ENCODE measurements at places on chromosomes 2 and 18.

GRCh38 chr2:26566081-26566375 lies 75.1 kb downstream of the CIB4 start:
- DNase-seq: no peak

DNA sequence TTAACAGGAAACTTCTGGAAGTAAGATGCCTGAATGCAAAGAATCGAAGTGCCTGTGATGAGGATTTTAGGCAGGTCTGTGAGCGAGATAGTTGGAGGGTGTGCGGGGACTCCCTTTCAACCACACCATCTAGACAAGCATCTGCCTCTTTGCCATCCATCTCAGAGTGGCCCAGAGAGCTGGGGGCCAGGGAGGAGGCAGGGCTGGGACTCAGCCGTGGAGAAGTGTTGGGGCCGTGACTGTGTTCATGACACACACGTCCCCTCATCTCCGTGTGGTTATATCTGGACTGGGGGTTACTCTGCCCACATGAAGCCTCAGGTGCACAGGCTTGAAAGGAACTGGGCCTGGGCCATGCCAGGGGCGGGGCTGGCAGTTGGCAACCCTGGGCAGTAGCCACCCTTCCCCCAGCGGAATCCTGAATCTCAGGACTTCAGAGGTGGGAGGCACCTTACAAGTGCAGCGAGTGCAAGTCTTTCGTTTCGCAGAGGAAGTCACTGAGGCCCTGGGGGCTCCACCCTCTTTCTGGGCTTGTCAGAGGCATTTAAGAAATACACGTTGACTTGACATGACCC lies 112.5 kb downstream of the SLC4A3 start:
- no peak for DNase-seq

DNA sequence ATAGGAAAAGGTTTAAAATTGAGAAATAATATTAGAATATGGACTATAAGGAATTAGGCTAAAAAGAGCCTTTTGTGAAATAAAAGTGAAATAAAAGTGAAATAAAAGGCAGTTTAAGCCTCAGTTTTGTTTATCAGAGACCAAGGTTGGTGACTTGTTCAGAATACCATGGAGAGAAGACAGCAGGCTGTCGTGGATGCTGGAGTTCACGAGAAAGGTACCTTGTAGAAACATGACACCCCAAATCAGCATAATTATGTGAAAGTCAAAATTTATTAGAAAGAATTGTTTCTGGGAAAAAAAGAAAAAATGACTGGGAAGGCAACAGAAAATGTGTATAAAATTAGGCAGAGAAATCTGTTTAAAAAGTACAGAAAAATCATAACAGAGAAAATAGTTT lies 46.5 kb upstream of the SPAG16 start:
- no peak for DNase-seq

- no peak for DNase-seq
Measured at GRCh38 chr2:2812117-2812516, 481.0 kb upstream of the MYT1L start.

- DNase-seq: no peak
Measured at GRCh38 chr18:40046596-40046995, 1908.4 kb upstream of the PIK3C3 start.

DNA sequence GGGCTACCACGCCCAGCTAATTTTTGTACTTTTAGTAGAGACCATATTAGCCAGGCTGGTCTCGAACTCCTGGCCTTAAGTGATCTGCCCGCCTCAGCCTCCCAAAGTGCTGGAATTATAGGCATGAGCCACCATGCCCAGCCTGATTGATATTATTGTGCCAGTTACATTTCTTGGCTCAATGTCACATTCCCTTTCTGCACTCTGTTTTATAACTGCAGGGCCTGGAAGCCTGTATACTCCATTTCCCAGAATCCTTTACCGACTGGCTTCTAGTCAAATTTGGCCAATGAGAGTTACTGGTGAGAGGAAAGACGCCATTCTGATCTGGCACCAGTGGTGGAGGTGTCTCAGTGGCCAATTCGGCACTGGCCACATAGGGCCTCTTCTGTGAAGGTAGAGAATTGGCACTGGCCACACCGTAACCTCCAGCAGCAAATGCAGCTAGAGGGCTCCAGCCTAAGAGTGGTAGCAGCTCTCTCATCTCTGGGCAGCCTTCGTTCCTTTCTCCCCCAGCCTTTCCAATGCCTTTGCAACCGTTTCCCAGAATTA lies 16.9 kb upstream of the CFAP36 start:
- no peak for DNase-seq

DNA sequence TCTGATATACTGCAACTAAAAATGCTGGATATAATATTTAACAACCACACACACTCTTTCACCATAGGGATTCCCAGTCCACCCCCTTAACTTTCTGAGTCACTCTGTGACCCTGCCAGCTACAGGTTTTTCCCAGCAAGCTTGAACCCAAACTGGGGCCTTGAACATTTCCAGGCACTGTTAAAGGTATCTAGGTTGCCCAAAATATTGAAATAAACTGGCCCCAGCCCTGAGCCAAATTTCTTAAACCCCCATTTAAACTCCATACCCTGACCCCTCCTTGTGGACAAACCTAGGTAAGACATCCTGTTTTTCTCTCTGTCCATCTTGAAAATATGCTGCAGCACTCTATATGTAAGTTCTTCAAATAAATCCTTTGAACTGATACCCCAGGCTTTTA lies 19.7 kb upstream of the DCTN1 start:
- DNase-seq: no peak

All from H7 (cell line).